ENCODE measurements at places on chromosomes 5 and 9.

GRCh38 chr9:117125531-117125930, 289.3 kb downstream of the ASTN2 start:
- DNase-seq, result no peak

- DNase-seq, result no peak
Measured at GRCh38 chr5:79122973-79123372, 11.4 kb downstream of the BHMT start.

DNA sequence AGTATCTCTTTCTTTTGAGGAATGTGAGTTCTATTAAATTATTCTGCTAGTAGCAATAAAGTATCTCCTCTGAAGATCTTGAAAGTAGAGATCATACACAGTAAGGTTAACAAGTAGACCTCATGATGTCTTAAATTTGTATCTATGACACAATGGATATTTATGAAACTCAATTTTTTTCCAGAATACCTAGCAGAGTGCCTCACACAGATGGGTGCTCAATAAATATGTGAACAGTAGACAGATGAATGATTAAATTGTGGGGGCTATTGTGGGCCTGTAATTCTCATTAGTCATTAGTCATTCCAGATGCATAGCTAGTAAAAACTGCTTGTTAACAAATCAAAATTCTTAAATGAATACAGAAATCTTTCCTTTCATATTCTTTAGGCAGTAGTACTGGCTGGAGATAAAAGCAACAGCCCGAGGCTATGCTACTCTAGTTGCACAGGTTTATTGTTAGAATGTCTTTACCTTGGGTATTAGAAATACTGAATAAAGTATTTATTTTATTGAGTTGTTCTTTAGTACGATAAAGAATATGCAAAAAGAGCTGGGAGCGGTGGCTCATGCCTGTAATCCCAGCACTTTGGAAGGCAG, 22.0 kb downstream of the CHD1 start:
- DNase-seq, result no peak

- no peak for DNase-seq
Measured at GRCh38 chr5:176639981-176640380, 7.3 kb upstream of the TSPAN17 start.

- no peak for DNase-seq
Measured at GRCh38 chr5:122501089-122501435, 189.0 kb downstream of the SNCAIP start.

GRCh38 chr9:97658707-97659106, 25.1 kb downstream of the NCBP1 start:
- no peak for DNase-seq

GRCh38 chr9:89179540-89179894, 899 bp upstream of the SHC3 start:
- no peak for DNase-seq

GRCh38 chr9:123929870-123930831, at the start of gene DENND1A:
DENND1A (minus strand) TSS chr9:123930126; CDS start chr9:123929905, 221 bp downstream.
- DNase-seq, result peak; percentile 79

Data from activated CD4-positive, CD25-positive, alpha-beta regulatory T cell (primary cell).